ENCODE measurements at places on chromosomes 2 and 18.

GRCh38 chr2:42307180-42307579 is 53.8 kb downstream of the COX7A2L start:
- DNase-seq, result no peak

DNA sequence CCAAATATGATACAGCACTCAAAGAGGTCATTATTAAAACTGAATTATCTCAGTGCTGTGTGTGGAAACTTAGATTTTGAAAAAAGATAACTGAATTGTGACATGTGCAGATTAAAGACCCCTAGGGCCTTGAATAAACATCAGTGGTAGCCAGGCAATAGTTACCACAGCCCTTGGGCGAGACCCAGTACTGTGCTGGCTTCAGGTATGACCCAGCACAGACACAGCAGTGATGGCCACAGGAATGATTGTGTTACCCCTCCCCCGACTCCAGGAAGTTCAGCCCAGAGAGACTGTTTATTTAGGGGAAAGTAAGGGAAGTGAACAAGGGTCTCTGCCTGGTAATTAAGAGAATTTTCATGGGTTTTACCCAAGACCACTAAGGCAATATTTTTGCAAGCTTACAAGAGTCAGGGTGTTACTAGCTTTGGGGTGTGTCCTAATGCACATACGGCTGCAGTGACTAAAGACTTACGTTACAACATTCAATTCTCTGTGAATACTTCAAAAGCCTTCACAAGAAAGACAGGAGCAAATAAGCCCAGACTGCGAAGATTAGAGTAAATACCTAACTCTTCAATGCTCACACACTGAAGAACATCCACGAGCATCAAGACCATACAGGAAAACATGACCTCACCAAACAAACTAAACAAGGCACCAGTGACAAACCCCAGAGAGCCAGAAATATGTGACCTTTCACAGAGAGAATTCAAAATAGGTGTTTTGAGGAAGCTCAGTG is 28.2 kb upstream of the ITGAV start:
- DNase-seq, result no peak

GRCh38 chr2:29963972-29964570 is 42.7 kb upstream of the ALK start:
- DNase-seq, result no peak

DNA sequence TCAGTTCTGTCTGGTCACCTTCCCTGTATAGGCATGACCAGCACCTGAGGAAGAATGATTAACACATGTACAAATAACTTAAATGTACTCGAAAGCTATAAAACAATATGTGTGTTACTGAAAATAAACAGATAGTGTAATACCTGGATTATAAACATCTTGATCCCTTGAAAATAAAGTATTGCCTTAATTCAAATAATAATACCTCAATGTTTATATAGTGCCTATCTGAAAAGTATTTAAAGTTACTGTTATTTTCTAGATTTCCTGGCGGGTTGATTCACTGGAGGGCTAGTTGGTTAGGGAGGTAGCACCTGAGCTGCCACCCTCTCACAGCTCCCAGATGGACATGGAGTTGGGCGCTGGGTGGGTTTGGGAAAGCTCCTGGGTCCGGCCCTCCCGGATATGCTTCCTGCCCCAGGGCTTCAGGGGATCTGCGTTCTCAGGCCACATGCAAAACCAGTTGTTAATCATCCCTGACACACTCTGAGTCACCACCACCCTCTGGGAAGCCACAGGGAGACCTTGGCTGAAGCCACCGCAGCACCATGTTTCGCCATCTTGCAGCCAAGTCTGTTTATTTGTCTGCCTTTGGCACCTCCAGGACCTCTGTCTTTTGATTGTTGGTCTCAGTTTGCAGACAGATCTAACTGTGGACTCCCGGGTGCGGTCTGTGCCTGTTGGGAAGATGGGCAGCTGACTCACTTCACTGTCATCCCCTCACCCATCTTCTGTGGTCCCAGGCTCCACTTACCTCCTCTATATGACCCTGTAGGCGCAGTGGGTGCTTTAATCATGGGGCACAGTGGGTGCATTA is 35.3 kb downstream of the RAB31 start:
- DNase-seq, result peak; percentile 95

DNA sequence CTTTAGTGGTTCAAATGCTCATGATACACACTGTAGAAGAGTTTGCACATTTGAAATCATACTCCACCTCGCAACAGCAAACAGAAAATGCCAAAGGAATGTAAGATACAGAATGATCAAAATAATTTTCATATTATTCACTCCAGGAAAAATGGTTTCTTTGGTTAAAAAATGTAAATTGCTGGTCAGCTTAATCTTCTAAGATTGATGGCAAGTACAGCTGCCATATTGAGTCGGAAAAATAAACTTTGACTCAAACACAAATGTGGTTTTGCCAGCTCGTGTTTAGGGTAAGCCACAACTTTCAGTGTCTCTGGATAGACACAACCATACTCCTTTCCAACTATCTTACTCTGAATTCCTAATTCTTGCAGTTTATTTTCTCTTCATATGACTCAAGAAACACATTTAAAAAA is 154.9 kb upstream of the SMIM21 start:
- DNase-seq, result no peak

DNA sequence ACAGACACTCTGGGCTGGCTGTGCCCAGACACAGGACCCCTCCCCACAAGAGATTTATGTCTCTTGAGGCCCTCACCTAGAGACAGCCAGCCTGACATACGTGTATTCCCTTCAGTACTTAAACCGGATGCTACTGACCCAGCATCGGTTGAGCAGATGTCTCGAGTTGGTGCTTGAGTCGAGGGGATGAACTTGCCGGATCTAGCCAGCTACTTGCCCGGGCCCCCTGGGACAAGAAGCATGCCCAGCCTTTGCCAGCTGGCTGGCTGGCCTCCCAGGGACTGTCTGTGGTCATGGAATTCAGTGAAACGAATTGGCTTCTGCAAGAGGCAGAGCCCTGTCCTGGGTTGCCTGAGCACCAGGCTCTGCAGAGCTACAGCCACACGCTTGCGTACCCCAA is 36.0 kb downstream of the DNMT3A start:
- DNase-seq, result no peak

DNA sequence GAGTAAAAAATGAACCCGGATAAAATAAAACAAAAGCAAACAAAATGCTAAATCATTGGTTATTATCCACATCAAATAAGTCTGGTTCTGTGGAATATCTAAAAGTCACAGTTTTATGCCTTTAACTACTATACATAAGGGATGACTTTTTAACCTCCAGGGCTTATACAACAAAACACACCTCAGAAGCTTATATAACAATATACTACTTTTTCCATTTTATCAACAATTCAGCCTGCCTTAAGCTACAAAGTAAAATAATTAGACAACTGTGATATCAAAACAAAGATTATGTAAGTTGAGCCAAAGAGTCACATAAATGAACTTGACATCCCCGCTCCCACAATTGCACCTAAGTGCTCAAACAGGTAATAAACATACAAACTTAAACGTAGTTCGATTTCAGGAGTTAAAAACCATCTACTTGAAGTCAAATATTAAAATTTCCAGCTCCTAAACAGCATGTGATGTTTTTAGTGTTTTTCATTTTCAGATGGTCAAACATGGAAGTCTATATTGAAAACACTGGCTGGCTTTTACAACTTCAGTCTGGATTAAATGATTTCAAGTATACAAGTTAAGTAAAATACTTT is 54.7 kb downstream of the ATIC start:
- DNase-seq, result no peak

DNA sequence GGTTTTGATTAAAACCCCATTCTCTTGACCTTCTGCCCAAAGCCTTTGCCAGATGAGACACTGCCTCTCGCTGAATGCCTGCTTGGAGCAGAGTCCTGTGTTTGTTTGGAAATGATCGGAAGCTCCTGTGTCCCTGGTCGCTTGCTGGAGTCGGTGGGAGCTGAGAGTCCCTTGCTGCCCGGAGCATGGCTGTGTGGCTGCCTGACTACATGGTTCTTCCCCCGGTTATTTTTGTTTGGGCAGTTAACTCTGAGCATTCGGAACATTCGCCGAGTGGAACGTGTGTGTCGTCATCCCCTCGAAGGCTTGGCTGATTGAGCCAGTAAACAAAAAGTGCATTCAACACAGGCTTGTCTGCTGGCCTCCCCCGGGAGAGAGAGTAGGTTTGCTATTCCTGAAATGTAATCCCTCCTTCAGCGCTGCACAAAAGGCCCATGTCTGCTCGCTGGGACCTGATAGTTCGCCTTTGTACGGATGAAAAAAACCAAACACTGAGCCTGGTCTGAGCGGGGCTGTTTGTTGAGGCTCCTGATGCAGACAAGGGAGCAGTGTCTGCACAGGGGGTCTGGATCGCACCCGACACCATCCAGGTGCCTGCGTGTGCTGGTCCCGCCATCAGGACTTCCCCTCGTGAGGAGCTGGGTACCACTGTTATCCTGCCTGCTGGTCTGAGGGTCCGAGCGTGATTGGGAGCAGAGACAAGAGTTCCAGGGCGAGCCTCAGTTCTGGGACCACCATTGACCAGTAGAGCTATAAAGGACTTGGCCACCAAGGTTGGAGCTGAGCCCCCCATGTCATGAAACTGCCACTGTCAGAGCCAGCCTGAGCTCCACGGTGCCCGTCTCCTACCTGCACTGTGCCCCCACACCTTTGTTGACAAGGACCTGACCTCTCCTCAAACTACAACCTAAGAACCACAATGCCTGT is 83.8 kb downstream of the AGAP1 start:
- no peak for DNase-seq

- DNase-seq, result no peak
Observed at GRCh38 chr2:27806311-27807059, 35.0 kb downstream of the MRPL33 start.

- DNase-seq, result no peak
Observed at GRCh38 chr2:56099963-56100362, 83.8 kb upstream of the CCDC85A start.

GRCh38 chr2:143205106-143205764 is 76.0 kb downstream of the ARHGAP15 start:
- DNase-seq, result no peak

GRCh38 chr2:37322368-37322767 is 2.3 kb downstream of the PRKD3 start:
- no peak for DNase-seq

All from NCI-H226 (cell line).